ENCODE measurements at places on chromosomes 2 and 18. TPM values are rescaled to one million over a fixed set of nuclear protein-coding genes. Genes with fewer than 3 reads are reported as not detected.

The RPRM gene
- 0.22 TPM for total RNA-seq

The ALPP gene
- total RNA-seq = not detected

The CPLX4 gene
- total RNA-seq = not detected

The SERPINB12 gene
- total RNA-seq = not detected

The HOXD12 gene
- not detected for total RNA-seq
